ENCODE measurements at places on chromosomes 2 and 18.

- DNase-seq: peak; percentile 63
Observed at GRCh38 chr2:159616286-159616701, at the start of gene BAZ2B. BAZ2B (minus strand) TSS chr2:159616548; CDS start chr2:159478719, 137,829 bp downstream.

DNA sequence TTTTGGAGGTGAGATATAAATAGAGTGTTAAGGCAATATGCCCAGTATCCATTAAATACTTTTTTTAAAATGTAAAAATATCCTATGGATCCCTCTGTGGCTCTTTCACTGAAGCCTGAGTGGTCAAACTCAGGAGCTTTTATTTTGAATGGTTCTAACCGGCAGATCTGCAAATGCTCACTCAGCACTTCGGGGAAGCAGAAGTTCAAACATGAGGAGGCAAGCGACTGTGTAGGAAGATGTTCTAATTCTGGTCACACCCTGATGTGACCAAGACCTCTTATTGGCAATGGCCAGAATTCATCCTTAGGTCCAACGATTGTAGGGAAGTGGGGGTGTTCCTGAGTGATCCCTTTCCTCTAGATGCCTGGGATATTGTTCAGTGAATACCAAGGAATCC, 168.8 kb downstream of the CDCA7 start:
- no peak for DNase-seq

DNA sequence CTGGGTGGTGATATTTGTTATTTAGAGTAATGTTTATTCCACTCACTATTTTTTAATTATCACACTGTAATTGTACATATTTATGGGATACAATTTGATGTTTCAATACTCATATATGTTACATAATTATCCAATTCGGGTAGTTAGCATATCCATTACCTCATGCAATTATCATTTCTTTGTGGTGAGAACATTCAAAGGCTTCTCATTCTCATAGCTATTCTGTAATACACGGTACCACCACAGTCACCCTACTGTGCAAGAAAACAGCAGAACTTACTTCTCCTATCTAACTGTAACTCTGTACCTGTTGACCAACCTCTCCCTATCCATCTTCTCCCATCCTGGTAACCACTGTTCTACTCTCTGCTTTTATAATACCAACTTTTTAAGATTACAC, 4.6 kb downstream of the TBC1D8 start:
- DNase-seq: no peak

GRCh38 chr18:62784338-62784965, 69.1 kb downstream of the PHLPP1 start:
- no peak for DNase-seq

GRCh38 chr18:59884351-59884750, 15.4 kb upstream of the PMAIP1 start:
- no peak for DNase-seq

GRCh38 chr2:166373951-166374350, 1.8 kb downstream of the SCN9A start:
- DNase-seq: peak; percentile 21

DNA sequence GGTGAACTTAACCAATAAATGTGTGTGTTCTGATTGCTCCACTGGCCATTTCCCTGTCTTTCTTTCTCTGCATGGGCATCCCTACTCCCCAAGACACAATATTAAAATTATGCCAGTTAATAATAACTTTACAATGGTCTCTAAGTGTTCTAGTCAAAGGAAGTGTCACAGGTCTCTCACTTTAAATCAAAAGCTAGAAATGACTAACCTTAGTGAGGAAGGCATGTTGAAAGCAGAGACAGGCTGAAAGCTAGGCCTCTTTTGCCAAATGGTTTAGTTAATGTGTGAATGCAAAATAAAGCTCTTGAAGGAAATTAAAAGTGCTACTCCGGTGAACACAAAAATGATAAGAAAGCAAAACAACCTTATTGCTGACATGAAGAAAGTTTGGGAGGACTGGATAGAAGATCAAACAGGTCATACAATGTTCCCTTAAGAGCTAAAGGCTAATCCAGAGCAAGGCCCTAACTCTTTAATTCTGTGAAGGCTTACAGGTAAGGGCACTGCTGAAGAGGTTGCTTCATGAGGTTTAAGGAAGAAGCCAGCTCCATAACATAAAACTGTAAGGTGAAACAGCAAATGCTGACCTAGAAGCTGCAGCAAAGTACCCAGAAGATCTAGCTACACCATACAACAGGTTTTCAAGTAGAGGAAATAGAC, 44.0 kb upstream of the ARHGAP15 start:
- no peak for DNase-seq

DNA sequence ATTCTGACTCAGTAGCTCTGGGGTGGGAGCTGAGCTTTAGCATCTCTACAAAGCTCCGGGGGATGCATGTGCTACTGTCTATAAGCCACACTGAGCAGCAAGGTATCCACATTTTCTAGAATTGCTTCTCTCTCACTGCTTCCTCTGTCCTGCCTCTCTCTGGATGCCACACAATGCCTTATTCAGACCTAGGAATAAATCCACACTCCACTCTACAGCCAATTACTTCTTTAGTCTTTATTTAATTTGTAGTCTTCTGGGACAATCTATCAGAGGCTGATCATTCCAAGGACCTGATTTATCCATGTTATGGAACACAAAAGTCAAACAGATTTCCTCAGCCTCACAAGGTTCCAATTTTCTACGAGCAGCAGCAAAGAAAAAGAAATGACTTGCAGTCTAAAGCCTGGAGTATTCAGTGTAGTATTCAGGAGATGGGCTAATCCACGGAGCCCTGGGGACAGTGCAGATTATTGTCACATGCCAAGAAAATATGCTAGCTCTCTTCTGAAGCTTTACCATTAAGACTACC, 4.4 kb downstream of the BCL2 start:
- DNase-seq: no peak

DNA sequence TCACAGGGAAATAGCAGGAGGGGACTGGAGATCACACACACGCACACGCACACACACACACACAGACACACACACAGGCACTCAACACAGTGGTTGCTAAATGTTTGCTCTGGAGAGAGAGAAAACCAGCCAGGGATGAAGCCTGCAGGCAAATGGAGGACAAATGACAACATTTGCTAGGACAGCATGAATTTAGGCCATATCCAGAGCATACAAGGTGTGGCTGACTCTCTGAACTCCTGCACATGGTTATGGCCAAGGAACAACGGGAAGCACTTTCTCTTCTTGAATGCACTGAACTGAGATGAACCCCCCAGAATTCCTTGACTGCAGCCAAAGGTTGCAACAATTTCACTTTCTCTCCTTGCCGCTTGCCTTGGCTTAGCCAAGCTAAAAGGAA, 230.0 kb upstream of the RASGRP3 start:
- no peak for DNase-seq

DNA sequence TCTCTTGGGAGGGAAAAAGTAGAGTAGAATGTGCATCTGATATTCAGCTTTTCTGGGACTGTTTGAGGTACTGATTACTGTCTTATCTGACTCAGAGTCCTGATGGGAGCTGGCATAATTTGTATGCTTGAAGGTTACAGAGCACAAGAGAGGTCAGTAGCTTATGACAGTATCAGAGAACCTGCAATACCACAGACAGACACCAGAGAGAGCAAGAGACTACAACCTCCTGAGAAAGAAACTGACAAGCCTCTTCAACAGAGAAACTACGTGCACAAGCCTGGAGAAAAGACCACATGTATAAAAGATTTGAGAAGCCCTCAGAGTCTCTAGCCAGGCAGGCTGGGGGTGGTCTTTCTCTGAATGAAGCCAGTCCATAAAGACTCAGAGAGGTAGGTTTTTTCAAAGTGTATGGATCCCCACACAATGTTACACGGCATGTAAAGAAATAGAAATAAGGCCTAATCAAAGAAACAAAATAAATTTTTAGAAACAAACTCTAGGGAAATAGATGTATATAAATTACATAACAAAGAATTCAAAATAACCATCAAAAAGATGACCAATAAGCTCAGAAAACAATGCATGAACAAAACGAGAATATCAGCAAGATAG, 568.3 kb downstream of the LRRTM4 start:
- DNase-seq: peak; percentile 47

DNA sequence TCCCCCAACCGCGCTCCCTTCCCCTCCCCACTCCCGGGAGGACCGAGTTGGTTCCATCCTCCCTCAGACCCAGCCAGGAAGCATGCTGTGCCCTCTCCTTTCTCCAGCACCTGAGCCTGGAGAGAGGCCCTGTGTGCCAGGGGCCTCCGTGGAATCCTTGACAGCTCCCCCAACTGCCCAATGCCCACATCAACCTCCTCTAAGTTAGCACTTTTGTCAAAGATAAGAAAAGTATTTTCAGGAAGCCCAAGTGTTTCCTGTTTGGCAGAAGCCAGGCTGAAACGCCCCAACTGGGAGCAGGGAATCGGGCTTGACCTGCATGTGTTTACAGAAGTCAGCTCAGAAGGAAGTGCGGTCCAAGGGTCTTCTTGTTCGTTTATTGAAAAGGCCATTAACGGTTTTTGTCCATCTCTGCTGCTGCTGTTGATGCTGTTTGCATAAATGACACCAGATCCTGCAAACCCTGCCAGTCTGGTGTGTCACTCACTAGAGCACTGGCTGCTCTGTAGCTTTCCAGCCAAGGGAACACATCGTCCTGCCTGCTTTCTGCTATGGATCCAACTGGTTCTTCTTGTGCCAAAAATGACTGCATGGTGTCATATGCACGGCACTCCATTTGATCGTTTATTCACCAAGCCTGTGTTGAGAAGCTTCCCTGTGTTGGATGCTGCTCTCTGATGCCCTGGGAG, 35.4 kb upstream of the COL6A3 start:
- no peak for DNase-seq

GRCh38 chr2:238421695-238422035, 5.1 kb upstream of the ASB1 start:
- DNase-seq: no peak

DNA sequence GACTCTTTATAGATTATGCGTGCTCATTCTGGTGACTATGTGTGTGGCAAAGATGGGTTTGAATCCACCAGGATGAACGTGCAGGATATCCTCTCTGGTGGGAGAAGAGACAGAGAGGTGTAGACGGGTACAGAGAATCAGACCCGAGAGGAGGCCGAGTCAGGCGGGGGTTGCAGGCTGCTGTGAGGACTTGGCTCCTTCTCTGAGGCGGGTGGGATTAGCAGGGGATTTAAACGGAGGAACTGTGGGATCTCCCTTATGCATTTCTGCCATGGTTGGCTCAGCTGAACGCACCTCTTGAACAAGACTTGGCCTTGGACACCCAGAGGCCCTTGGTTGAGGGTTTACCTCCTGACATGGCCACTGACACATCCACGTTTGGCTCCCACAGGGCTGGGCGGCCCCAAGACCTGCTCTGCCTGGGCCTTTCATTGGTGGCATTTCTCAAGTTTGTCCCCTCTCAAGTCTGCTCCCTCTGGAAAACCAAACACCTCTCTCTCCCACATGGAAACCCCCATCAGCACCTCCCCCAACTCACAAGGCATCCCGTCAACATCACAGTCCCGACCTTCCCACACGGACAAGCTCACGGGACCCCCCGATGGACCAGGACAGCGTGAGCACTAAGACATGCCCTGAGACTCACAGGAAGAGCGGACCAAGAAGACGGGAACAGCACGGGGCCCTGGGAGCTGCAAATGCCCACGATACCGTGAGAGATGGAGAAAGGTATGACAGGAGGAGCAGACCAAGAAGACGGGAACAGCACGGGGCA, 158.3 kb downstream of the RTP5 start:
- DNase-seq: no peak

- no peak for DNase-seq
Observed at GRCh38 chr2:151192681-151193080, 69.0 kb downstream of the RBM43 start.

- DNase-seq: no peak
Observed at GRCh38 chr2:192571636-192572035, 376.9 kb upstream of the TMEFF2 start.

DNA sequence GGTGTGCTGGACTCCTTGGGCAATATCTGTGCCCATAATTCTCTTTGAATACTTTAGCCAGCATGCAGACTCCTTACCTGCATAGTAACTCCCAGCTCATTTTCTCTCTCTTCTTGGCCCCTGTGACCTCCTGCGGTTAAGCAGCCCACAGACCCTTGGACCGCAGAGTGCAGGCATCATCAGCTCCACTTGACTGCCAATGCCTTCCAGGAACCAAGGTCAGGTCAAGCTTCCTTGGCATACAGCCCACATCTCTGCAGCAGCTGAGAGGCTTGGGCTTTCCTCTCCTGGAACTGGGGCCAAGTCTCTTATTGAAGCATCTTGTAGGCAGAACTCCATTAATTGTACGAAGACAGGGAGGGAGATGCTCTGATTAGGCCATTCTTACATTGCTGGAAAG, 130.1 kb upstream of the PIEZO2 start:
- no peak for DNase-seq

DNA sequence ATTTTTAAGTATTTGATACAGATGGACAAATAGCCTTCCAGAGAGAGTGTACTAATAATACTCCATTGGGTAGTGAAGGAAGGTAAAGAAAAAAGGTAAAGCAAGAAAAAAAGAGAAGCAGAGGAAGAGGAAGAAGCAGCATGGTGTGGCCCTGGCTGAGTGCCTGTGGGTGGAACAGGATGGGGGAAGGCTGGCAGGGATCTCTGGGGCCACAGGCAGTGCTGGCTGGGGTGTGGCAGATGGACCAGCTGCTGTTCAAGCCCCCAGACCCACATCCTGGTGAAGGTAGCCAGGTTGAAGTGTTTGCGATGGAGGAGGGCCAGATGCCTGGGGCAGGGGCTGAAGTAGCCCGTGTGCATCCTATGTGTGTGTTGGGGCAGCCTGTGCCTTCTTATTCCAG, 79.0 kb downstream of the DYSF start:
- DNase-seq: no peak
